ENCODE measurements at places on chromosomes 6 and 20.

GRCh38 chr20:61439251-61439650, 187.2 kb downstream of the CDH4 start:
- no peak for DNase-seq

- DNase-seq: no peak
Observed at GRCh38 chr6:135461208-135461607, 36.3 kb downstream of the AHI1 start.

- DNase-seq: no peak
Observed at GRCh38 chr20:42336576-42336975, 718.4 kb upstream of the CHD6 start.

- DNase-seq: no peak
Observed at GRCh38 chr6:88749849-88750248, 213.6 kb downstream of the RNGTT start.

- no peak for DNase-seq
Observed at GRCh38 chr20:40592941-40593340, 96.1 kb downstream of the MAFB start.

- DNase-seq: peak; percentile 40
Observed at GRCh38 chr6:127190552-127190951, 72.1 kb downstream of the RSPO3 start.

DNA sequence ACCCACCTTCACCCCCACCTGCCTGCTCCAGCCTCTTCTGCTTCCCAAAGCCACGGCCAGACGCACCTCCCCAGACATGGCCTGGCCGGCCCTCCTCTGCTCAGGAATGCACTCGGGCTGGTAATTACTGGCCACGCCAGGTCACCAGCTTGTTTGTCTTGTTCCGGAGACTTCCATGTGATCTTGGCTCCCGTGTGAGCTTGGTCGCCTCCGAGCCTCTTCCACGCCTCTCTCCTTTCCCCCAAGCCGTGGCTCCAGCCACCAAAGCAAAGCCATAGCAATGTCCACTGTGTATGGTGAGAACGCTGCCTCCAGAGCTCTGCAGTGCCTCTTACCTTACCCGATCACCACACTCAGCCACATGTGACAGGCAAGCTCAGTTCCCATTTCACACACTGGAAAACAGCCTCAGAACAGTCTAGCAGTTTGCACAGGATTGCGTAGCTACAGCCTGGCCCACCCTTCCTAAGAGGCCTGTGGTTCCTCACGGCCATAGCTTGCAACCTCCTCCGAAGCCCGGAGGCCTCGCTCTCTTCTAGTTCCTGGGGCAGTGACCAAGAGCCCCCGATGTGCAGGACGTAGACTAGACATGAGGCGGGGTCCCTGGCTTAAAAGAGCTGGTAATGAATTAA, 48.1 kb upstream of the AFDN start:
- no peak for DNase-seq

- peak; percentile 81 for DNase-seq
Observed at GRCh38 chr20:35269055-35269781, 8.7 kb downstream of the MMP24OS start.

GRCh38 chr6:1482381-1483166, 93.2 kb downstream of the FOXF2 start:
- DNase-seq: no peak

DNA sequence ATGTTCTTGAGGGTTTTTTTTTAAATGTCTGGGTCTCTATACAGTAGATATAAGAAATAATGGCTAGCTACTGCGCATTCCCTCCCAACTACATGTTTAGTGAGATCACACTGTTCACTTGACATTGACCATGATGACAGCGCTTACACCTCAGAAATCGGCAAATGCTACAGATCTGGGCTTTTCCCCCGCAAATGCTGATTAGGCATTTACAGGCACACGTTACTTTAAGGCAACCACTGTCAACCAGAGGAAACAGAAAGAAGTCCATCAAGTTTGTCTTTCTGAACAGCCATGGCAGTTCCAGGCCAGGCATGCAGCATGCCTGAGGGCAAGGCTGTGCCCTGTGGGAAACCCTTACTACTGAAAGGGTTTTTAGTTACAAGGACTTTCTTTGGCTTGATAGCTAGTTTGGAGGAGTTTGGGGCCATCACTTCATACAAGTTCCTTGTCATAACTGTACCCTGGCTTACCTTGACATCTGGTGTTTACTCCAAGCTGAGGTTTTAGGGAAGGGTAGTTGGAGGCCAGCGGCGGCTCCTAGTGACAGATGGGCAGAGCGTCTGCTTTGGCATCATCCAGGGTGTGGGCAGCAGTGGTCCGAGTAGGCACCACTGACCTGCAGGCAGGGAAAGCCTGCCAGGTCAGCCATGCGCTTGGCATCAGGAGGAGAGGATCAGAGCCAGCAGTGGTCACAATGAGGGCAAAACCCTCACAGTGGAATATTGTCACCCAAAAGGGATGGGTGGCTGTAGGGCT, 43.0 kb downstream of the CFAP61 start:
- no peak for DNase-seq

GRCh38 chr6:135475292-135475886, 22.2 kb downstream of the AHI1 start:
- DNase-seq: peak; percentile 72

- DNase-seq: peak; percentile 50
Observed at GRCh38 chr20:3248167-3248992, 9.4 kb upstream of the SLC4A11 start.

DNA sequence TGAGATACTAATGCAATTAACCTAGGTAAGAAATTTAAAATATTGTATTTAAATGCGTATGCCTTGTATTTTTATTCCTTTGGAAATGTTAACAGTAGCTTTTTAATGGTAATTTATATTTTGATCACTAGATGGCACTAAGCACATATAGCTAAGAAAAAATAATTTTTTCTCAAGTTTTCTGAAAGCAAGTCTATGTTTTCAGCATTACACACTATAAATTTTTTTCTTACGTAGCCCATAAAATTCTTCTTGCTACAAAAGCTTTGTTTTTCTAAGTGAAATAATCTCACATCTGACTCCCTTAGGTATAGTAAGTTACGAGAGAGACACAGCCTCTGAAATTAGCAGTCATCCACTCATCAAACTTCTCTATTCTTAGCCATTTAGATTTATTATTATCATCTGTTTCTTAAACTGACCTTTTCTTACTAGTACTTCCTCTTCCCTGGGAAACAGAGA, 35.7 kb downstream of the TSPYL4 start:
- no peak for DNase-seq

DNA sequence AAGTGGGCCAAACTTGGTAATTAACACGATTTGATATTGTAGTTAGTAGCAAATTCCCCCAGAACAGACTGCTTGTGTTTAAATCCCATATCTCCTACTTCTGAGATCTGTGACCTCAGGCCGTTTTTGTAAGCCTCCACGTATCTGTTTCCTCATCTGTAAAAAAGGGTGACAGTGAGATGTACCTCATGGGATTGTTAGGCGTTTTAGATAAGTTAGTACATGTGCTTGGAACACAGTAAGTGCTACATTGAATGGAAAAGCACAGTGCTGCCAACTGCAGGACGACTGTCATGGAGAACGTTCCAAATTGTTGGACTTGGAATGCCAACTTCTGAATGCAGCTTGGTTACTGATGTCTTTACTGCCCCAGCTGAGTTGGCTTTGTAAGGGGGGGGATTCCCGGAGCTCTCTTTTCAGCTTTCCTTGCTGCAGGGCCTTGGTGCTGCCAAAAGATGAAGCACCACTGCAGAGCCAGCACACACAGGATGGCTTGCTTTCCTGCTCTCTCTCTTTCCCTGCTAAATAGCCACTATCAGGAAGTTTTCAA, 108.6 kb downstream of the OPN5 start:
- DNase-seq: no peak

GRCh38 chr6:47733879-47734558, 35.6 kb downstream of the ADGRF4 start:
- DNase-seq: no peak

- DNase-seq: no peak
Observed at GRCh38 chr6:43780941-43781928, 11.2 kb downstream of the VEGFA start.

DNA sequence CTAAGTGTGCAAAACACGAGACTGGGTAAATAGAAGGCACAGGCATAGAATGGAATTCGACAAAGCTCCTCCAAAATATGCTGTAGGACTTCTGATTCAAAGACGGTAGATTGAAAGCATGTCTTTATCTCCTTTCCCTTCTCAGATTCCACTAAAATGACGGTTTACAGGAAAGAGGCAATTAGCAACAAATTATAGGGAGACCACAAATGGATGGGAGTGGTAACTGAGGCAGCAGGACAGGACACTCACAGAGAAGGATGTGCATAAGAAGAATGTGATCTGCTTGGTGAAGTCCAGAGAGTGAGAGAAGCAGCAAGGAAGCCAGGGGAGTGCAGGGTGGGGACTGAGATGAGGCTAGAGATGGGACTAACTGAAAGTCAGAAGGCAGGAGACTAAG, 113.4 kb upstream of the MRPS10 start:
- no peak for DNase-seq

DNA sequence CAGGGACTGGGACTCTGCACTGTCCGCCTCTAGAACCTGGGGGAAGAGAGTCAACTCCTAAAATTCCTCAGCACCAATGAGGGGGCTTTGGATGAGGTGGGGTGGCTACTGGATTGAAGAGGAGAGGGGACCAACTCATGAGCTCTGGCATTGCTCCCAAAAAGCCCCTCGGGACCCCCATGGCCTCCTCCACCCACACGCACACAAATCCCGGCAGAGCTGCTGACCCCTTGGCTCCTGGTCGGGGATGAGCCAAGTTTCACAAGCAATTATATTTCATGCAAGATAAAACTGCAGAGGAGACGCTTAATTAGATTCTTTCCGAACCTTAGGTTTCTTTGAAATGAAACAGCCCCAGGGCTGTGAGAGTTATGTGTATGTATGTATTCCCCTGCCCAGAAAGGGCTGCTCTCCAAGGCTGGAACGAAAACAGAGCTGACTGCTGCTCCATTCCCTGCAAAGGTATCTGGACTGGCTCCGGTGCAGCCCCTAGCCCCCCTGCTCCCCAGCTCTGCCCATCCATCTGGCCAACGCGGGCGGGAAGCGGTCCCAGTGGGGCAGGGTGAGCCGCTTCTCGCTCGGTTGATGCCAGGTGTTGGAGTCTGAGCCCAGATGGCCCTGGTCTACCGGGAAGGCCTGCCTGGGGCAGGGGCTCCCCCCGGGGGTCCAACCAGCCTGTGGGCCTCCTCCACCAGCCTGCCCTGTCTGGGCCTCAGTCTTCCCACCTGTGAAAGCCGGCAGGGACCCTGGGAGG, 46.8 kb upstream of the STX16 start:
- no peak for DNase-seq

- DNase-seq: no peak
Observed at GRCh38 chr20:60862601-60863000, 389.5 kb upstream of the CDH4 start.

DNA sequence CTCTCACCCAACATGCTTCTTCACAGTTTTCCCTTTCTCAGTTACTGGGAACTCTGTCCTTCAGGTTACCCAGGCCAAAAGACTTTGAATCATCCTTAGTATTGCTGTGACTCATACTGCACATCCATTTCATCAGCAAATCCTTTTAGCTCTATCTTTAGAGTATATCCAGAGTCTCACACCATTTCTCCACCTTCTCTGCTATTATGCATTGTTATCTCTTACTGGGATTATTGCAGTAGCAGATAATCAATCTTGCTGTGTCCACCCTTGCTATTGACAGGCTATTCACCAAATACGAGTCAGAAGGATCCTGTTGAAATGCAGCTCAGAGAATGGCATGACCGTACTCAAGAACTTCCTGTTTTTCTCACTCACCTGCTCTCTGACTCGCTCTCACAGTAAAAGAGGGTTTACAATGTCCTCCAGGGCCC, 57.3 kb downstream of the BCKDHB start:
- peak; percentile 71 for DNase-seq

DNA sequence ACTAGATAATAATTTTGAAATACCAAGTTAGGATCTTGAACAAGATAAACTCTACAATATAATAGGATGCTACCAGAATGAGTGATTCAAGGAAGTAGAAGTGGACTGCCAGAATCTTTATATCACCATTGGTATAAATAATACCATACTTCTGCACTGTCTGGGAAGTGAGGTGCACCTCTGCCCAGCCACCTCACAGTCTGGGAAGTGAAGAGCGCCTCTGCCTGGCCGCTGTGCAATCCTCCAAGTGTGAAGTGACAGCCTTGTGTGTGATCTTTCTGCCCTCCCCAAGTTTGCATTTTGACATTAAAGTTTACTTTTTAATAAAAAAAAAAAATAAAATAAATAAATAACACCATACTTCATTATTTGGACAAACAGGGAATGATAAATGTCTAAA, 18.8 kb downstream of the LATS1 start:
- DNase-seq: no peak

GRCh38 chr6:139967497-139967896, 593.0 kb upstream of the CITED2 start:
- DNase-seq: no peak

DNA sequence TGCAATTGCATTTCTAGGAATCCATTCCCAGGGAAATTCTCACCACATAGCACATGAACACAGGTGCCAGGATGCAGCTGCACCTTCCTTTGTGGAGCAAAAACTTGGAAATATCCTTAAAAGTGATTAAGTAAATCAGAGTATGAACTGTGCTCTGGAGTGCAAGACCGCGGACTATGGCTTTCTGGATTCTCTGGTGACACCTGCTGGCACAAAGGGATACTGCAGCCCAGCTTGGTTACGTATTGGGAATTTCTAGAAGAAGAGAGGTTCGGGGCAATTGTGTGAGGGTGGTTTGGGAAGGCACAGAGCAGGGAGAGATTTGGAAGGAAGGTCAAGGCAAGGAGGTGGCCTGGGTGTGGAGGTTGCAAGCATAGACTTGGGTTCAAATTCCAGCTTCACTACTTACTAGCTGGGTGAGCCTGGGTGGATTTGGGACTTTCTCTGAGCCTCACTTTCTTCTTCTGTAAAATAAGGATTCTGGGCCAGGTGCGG, 15.9 kb upstream of the PEDS1 start:
- DNase-seq: peak; percentile 71

GRCh38 chr6:159201336-159201735, 32.1 kb downstream of the FNDC1 start:
- no peak for DNase-seq

GRCh38 chr6:3418496-3419060, 38.3 kb downstream of the SLC22A23 start:
- no peak for DNase-seq

DNA sequence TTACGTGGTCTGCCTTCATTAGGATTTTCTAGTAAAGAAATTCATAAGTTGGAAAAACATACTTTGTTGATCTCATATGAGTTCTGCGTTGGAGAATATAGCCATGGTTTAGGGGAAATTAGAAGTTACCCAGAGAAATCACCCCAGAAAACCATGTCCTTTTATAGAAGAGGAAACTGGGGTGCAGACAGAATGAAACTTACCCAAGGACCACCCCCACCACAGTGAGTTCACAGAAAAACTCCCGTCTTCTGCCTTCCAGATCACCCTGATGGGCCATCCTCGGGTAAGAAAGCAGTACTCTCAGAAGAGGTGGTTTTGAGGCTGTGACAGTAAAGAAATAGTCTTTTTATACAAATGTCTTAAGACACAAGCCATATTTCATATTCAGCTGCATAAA, 25.1 kb upstream of the MAFB start:
- DNase-seq: no peak

DNA sequence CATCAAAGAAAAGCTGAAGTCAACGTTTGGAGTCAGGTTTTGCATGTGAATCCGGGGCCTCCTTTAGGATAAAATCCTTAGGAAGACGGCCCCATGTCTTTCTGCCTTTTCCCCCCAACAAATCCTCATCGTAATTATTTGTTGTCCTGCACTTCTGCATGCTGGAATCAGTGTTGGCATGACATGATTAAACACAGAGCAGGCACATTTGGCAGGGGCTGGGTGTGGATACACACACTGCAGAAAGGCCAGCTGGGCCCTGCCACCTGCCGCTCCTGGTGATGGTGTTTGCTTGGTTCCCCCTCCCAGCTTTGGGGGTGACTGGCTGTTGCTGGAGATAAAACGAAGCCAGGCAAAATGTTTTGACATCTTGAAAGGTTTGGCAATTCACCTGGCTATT, 46.3 kb upstream of the FOXA2 start:
- DNase-seq: no peak

Measured in AG08395 (cell line).